Kasumi-1 (cell line): ENCODE measurements at places on chromosomes 11 and 22.

DNA sequence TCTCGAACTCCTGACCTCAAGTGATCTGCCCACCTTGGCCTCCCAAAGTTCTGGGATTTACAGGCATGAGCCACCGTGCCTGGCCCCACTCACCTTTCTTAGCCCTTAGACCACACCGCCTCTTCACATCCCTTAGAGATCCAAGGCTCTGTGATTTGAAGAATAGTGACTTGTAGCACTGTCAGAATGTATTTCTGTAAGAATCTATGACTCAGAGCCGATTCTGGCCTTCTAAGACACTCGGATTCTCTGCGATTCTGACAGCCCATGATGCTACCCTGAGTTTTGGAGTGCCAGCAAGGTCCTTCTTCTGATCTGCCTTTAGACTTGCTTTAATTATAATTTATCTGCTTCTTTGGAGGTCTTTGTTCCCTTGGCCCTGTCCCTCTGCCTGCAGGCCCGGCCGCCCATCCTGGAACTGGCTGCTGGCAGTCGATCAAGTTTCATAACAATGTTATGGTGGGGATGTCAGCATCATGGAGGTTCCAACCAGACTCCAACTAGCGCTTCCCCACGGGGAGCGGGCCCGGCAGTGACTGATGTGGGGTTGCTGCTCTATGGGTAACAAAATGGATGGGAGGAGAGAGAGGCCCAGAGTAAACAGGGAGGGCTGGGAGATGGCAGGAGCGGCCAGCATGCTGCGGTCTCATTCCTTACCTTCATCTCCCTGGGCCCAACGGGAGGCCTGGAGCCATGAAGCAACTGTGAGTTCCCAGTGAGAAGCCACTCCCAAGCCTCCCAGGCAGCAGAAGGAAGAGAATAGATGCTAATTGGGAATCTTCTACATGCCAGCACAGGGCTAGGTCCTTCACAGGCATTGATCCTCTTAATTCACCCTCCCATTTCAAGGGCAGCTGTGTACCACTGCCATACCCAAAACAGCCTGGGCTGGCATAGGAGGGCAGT is 55.7 kb upstream of the RASD2 start:
- no peak for DNase-seq

DNA sequence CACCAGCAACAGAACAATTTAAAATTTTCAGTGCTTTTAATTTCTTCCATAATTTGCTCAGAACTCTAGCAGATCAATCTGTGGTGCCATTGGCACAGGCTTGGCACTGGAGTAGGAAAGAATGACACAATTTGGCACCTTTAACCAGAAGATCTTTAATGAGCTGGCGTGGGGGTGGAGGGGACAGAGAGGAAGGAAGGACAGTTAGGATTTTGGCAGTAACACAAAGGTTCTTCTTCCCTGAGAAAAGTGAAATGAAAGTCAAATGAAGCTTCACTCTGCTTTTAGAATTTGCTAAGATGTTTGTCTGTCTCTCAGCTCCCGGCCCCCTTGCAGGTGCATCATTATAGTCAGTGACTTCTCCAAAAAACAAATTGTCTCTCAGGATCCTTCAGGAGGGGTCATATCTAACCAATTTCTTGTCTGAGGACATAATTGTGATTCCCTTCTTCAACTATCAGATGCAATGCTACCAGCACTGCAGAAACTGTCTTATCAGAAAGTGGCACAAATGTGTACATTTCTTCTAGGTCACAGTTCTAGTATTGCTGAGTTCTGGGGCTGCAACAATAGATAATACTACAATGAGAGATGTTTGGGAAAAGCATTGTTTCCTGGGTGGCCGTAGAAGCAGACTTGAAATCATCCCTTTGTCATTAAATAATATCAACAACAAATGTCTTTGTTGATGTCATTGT is 66.8 kb downstream of the CSTPP1 start:
- DNase-seq, result peak; percentile 47

- no peak for DNase-seq
These were observed 866 bp downstream of the GP1BB start for GRCh38 chr22:19723983-19724827.

DNA sequence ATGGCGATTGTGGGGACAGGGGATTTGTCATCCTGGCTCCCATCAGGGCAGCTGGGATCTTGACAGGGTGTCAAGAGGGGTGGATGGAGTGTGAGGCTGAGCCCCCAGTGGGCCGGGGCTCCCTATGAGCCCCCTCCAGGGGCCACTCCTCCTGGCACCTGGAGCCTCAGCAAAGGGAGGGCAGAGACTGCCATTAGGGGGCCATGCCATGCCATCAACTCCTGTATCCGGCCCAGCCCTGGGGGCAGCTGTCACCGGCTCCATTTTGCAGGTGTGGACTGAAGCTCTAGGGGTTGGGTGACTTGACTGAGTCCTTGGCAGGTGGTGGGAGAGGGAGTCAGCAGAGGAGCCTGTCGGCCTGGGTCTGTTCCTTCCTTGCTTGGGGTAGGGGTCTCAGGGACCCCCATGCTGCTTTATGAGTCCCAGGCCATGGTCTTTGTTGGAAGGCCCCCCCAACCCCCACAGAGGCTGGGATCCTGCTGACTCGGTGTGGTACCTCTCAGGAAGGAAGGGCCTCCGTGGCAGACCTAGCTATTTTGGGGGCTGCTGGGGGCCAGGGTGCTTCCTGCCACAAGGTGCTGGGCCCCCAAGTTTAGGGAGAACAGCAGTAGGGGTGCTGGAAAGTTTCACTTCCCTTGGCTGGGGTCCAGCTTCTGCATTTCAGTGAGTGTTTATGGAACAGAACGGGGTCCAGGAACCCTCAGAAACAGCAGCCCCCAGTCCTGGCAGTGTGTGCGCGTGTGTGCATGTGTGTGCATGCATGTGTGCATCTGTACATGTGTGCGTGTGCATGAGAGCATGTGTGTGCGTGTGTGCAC is 1.5 kb downstream of the ACY3 start:
- peak; percentile 86 for DNase-seq

DNA sequence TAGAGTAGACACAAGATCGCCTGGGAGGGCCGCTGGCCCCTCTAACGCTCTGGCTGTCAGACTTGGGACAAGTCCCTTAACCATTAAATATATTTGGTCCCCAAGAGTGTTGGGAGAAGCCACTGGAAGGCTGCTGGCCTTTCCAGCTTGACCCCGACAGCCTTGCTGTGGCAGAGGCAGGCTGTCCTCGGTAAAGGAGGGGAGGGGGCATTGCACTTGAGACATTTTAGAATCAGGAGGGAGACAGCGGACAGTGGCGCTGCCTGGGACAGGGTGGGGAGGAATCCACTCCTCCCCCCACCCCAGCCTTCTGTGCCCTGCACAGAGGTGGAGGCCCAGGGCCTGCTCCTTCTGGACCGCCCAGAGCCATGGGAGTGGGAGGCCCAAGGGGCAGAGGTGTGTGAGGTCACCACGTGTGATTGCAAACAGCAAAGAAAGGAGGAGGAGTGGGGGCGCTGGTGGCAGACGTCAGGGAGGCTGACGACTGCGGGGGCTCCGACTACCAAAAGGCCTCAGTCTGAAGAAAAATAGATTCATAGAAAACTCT is 28.9 kb downstream of the APOL1 start:
- no peak for DNase-seq

DNA sequence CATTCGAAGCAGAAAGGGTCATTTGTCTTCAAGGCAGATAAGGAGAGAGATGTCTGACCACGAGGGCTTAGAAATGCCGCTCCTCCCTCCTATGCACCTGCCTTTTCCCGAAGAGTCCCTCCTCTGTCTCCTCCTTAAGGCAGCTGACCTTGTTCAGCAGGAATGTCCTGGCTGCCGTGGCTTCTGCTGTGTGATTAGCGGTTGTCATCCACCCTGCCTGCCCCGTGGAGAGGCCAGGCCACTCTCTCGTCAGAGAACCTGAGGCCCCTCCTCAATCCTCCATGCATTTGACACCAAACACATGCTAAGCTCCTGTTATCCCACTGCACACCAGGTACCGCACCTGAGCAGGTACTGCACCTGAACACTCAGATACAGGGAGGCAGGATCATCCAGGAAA is 834.6 kb downstream of the TBC1D22A start:
- DNase-seq, result no peak

- no peak for DNase-seq
These were observed 36.6 kb downstream of the METTL15 start for GRCh38 chr11:28144808-28145207.

DNA sequence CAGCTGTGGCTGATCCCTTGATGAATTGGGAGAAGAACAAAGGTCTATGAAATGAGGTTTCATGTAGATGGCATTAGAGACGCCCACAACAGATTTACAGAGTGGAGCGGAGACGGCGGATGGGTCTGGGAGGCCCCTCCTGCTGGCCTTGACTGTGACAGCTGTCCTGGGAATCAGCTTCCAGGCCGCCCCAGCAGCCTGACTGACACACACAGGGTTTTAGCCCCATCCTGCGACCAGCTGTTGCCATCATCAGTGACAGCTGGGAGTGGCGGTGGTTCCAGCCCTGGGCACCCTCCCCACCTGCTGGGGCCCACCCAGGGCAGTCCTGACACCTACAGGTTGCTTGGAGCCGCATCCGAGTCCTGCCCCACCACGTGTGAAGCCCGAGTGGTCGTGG is 64.0 kb upstream of the PPP6R3 start:
- no peak for DNase-seq

DNA sequence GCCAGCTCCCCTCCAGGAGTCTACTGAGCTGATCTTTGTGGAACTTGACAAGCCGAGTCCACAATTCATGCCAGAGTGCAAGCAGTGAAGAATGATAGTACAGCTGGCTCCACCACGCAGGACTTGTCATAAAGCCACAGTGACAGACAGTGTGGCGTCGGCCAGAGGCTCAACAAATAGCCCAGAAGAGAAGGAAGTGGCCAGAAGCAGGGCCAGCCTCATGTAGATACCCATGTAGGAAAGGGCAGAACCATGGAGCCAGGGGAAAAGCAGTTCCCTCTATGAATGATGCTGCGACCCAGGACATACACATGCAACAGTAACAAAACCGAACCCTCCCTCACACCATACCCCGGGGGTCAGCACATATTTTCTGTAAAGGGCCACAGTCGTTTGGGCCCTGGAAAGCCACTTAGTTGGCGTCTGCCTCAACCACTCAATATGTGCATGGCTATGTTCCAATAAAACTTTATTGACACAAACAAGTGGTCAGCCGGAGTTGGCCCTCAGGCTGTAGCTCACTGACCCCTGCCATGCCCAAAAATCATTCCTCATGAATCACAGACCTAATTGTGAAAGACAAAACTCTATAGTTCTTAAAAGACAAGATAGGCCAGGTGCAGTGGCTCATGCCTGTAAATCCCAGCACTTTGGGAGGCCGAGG is 161.4 kb downstream of the BRD1 start:
- no peak for DNase-seq

DNA sequence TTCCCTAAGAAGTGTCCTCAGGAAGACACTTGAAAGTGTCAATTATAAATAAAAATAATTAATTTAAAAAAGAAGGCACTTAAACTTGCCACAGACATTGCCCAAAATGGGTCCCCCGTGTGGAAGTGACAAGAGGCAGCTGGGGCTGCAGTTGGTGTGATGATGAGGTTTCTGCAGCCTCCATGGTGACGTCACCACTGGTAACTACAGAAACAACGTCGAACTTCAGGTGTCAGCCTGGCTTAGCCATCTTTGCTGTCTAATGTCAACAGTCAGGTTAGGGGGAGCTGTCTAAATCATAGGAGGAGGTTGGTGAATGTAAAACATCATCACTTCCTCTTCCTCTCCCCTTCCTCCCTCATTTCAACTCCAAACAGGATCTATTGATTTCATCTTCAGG is 328.6 kb downstream of the MN1 start:
- DNase-seq, result no peak

GRCh38 chr22:38845004-38845740 is 1.3 kb upstream of the NPTXR start:
- DNase-seq, result no peak

DNA sequence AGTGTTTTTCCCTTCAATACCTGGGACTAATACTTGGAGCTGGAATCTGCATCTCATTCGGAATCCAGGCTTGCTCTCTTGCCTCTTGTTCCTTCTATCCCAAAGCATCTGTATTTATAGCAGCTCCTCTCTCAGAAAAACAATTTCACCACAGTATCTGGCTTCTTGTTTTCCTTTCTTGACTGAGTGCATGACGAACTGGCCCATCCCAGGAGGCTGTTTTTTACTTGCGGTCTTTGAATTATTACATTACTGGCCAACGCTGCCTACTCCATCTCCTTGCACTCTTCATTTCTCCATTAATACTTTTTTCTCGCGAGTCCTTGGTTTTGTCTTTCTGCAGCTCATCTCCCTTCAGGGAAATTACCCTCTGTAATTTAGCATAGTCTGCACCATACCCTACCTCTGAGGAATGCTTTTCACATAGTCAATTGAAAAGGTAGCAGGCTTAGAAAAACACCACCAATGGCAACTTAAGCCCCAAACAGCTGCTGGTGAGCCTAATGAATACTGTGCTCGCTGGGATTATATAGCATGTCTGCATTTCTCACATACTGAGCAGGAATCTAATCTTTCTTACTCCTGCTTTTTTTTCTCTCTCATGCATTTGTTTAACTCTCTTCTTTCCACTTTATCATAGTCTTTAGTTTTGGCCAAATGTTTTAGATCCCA is 277.4 kb upstream of the SESN3 start:
- DNase-seq, result no peak

DNA sequence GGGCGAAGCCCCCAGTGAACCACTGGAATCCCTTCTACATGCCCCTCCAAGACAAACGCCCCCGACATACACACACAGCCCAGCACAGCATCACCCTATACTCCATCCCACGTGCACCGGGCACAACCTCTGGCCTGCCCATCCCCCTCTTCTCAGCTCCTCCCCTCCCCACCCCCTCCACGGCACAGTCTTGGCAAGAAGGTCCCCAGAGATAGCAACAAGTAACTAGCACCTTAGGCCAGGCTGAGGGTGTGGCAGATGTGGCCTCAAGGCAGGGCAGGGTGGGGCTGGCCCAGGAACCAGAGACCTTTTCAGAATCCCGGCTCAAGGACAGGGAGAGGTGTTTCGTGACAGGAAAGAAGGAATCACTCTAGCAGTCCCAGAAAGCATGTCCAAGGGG is 54.3 kb downstream of the CYTH4 start:
- no peak for DNase-seq

- no peak for DNase-seq
These were observed 26.1 kb downstream of the TYR start for GRCh38 chr11:89203814-89204213.

DNA sequence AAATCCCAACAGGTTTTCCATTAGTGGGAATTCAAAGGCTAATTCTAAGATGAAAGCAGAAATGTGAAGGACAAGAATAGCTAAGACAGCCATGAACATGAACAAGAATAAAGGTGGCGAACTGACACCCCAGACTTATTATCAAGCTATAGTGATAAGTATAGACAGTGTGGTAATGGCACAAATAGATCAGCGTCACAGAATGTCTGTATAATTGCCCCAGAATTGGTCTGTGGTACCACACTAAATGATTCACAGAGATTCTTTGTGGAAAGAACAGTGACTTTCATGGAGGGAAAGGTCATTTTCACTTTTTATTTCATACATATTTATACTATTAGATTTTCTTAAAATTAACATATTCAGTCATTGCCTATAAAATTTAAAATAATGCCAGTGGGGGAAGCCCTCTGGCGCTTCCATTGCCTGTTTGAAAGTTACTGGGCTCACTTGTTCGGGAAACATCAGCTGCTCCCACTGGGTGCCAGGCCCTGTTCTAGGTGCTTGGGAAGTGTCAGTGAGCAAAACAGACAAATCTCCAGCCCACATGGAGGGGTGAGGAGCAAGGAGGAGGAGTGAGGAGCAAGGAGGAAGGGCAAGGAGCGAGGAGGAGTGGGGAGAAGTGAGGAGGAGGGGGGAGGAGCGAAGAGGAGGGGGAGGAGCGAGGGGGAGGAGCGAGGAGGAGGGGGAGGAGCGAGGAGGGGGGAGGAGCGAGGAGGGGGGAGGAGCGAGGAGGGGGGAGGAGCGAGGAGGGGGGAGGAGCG is 11.3 kb upstream of the NLRP6 start:
- DNase-seq, result peak; percentile 67
